Cortex of kidney (tissue), 1 donor: ENCODE measurements at places on chromosomes 7 and 10.

GRCh38 chr10:114301951-114302710, 63.1 kb downstream of the VWA2 start:
- DNase-seq, result no peak

DNA sequence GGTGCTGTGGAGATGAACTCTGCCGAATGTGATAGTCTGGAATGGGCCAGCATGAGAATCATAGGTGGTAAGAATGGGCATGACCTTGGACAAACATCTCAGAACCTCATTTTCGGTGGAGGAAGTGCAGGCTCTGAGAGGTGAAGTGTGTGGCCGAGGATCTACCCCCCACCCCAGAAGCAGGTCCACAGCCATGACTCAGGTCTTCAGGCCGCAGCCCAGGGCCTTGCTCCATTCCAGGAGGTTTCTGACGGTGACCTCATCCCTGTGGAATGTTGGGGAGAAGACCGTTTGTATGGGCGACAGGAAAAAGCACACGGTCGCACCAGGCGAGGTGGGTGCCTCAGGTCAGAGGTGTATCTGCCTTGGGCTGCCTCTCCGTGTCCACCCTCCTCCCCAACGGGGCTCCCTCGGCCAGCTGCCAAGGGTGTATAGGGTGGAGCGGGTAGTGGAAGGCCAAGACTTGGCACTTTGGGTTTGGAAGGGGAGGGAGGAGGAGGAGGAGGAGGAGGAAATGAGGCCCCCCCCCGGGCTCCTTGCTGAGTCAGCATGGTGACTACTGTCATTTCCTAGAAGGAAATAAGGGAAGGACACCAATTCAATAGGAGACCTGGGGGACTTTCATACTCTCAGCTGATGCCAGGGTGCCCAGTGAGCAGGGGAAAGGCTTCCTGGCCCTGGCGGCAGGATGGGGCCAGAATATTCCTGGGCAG, 168.0 kb upstream of the RHEB start:
- no peak for DNase-seq

- no peak for DNase-seq
Measured at GRCh38 chr10:44983066-44983894, 4.7 kb upstream of the DEPP1 start.

DNA sequence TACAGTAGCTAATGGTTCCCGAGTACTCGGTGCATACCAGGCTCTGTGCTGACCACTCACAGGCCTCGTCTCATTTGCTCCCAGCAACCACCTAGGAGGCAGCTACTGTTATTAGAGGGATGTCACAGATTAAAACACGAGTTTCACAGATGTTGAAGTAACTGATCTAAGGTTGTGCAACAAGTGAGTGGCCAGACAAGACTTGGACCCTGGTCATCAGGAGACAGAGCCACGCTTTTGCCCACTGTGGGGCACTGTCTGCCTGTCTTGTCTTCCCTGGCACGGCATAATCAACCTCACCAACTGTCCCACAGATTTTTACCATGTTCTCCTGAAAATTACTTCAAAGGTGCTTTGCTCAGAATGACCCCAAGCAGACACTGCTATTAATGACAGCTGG, 111.6 kb upstream of the HABP2 start:
- no peak for DNase-seq

DNA sequence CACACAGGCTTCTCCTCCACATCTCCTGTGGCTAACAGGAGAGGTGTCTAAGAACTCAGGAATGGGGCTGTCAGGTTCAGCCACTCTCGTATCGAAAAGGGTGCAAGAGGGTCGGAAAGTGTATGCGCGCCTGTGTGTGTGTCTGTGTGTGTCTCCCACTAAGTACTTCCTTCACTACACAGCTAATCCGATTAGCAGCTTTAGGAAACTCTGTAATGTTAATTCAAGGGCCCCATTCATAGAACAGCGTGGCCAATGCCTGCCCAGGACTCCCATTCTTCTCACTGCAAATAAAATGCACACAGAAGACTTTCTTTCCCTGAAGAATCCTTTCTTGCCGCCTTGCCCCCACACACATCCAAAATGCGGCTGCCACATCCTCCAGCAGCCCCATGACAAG, 39.9 kb downstream of the TLL2 start:
- no peak for DNase-seq

DNA sequence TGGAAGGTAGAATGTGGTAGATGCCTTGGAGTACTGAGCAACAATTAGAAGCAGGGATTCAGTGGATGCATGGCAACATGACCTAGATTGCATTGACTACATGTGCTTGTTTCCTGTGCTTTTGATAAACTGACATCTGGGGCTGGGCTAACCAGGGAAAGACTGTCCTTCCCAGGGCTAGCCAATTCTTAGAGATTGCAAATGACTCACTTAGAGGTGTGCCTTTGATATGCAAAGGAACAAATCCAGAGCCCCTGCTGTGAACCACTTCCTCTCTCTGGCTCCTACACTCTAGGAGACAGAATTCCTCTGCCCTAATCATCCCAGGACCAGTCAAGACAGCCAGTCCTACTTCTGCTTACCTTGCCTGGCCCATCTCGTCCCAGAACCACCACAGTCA, 651.5 kb downstream of the LRMDA start:
- DNase-seq, result no peak

DNA sequence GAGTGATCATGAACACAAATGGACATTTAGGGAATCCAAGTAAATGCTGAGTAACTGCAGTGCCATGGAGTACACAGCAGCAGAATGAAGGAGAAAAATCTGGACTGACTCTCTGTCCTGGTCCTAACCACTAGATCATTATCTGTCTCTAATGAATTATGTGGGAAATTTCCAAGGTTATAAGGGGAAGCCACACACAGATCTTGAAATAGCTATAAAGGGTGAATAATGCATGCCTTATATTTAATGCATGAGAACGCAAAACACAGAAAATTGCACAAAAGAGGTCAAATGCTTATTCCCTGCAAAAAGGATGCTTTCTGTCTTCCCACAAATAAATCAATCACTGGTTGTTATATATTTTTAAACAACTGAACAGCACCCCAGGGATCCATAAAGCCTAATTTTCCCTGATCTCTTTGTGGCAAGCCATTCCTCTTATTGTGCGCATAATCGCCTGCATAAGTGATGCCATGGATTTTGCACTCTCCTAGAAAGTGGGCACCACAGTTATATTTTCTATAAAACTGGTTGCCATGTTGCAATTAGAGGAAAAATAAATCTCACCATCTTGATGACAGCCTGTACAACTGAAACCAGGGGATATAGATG, 201.8 kb downstream of the XPNPEP1 start:
- no peak for DNase-seq

GRCh38 chr7:92268921-92269320, 23.1 kb downstream of the ANKIB1 start:
- DNase-seq, result no peak

DNA sequence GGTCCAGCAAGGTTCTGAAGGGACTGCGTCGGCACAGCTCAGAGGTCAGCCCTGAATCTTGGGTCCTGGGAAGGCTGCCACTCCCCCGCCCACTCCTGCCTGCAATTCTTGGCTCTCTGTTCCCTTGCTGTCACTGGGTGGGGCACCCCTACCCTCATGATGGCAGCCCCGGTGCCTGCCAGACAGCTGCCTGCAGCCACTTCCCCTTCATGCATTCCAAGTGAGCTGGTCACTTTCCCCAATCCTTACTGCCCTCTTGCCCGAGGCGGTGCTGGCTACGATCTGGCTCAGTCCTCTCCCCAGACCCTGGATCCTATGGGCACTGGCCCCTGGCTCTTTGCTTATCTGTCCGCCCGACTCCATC, 14.2 kb downstream of the MYL10 start:
- no peak for DNase-seq

DNA sequence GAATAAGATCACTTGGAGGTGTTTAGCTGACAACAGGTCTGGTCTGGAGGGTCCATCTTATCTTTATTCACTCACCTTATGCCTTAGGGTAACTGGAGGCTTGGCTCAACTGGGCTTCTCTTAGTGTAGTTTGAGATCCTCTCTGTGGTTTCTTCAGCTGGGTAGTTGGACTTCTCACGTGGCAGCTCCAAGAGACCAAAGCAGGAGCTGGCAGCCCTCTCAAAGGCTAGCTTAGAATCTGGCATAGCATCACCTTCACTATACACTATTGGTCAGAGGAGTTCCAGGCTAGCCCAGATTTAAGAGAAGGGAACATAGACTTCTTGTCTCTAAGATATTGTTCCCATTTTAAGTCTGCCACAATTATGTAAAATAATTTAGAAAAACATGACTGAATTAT, 16.4 kb downstream of the ADK start:
- DNase-seq, result no peak

DNA sequence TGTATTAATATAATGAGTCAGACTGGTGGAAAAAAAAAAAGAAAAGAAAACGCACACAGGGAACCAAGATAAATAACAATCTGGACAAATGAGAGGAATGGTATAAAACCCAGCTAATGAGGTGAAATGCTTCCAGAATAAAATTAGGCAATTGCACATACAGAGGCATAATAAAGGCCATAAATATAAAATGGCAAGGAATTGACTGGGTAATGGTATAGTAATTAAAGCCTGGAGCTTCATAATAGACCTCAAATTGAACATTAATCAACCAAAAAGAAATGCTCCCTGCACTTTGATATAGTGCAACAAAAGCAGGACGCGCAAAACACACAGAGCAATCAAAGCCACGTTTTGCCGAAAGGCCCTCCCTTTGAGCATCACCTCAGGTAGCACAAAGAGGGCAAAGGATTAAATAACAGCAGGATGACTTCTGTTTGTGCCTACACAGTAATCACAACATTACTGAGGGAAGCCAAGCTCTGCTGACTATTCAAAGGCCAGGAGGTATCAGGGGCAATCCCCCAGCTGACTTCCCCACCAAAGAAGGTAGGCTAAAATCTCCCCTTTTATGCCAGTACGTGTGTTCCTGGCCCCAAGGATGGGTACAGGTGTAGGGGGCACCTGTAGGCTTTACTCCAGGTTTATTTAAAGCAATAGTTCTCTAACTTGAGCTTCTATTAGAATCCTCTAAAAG, 343.7 kb downstream of the ELMO1 start:
- no peak for DNase-seq

- DNase-seq, result no peak
Measured at GRCh38 chr10:24440817-24441797, 232.2 kb downstream of the KIAA1217 start.

DNA sequence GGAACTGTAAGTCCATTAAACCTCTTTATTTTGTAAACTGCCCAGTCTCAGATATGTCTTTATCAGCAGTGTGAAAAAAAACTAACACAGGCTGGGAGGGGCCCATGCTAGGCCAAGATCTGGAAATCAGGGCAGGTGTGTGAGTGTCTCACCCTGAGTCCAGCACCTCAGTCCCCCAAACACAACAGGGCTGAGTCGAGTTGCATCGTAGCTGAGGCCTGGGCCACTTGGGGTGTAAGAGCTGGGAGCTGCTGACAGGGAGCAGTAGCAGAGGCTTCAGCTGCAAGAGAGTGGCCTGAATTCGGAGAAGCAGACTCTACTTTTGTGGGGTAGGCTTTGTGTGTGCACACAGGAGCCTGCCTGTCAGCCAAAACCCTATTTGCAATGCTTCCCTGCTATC, 553.1 kb downstream of the PTPRN2 start:
- no peak for DNase-seq

DNA sequence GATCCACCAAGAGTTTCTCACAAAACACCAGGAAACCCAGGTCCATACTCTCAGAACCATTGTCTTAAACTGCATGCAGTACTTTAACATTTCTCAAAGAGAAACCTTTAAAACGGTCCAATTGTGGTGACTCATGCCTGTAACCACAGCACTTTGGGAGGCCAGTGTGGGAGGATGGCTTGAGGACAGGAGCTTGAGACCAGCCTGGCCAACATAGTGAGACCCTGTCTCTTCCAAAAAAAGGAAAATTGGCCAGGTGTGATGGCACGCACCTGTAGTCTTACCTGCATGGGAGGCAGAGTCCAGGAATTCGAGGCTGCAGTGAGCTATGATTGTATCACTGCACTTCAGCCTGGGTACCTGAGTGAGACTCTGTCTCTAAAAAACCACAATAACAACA, 97.5 kb upstream of the OIT3 start:
- DNase-seq, result no peak

DNA sequence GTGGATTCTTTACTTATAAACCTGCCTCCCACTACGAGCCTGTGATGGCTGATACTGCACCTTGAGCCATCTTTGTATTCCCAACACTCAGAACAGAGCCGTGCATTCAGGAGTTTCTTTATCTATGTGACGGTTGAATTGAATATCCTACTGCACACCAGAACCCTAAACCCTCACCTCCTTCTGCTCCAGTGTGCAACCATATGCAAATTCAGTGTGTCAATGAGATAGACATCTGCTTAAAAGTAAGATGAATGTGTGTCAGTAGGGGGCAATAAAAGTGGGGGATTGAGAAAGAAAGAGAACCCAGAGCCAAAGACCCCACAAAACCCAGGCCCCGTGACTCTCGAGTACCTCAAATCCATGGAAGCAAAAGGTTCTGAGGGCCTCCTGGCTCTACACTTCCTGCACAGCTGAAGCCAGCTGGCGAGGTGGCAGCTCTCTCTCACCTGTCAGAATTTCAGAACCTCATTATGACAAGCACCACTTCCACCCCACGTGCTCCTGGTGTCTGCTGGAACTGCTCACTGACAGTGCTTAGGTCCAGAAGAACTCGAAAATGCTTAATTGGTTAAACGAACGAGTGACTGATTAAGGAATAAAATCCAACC, 143.3 kb upstream of the GPR26 start:
- no peak for DNase-seq

DNA sequence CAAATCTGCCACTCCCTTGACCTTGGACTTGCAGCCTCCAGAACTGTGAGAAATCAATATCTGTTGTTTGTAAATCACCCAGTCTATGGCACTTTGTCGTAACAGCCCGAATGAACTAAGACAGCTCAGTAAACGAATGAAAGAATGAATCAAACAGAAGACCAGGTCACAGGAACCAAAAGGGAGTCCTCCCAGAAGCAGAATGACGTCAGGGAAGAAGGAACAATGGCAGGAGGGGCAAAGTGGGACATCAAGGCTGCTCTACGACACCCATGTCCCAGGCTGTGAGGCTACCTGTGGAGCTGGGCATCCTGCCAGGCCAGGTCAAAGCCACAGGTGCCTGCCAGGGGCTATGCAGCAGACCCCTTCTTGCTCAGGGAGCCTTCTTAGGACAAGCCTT, 267.2 kb upstream of the PFKP start:
- no peak for DNase-seq

GRCh38 chr10:51699475-51700227, at the start of gene CSTF2T:
TSS of gene CSTF2T (minus strand) at chr10:51699595. CDS start at chr10:51699549, 46 bp downstream.
- DNase-seq, result no peak

- no peak for DNase-seq
Measured at GRCh38 chr10:53005612-53006345, 233.2 kb upstream of the MBL2 start.

DNA sequence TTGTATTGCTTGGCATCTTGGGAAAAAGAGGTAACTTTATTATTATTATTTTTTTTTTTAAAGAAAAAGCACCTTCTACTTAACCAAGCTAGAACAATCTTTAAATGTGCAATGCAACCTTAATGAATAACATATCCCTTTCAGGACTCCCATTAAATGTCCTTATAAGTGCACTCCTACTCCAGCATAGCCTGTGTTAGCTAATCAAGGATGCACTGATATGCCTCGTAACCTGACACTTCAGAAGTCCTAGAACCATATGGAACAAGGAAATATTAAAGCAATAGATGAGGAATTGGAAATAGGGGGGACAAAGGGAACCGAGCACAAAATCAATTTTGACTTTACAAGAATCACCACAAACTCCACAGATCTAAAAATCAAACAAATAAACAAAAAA, 522.4 kb downstream of the PARD3 start:
- DNase-seq, result no peak

GRCh38 chr7:143436325-143436946, 6.8 kb upstream of the TAS2R60 start:
- no peak for DNase-seq
